Stimulated activated CD4-positive, alpha-beta T cell treated with anti-CD3 and anti-CD28 coated beads, Interleukin-2, amount 100 ng/mL, for 48 hours (primary cell): ENCODE measurements at places on chromosomes 1 and 21.
A peak's percentile ranks its signal among the peaks of the same experiment; 100 is the strongest.

DNA sequence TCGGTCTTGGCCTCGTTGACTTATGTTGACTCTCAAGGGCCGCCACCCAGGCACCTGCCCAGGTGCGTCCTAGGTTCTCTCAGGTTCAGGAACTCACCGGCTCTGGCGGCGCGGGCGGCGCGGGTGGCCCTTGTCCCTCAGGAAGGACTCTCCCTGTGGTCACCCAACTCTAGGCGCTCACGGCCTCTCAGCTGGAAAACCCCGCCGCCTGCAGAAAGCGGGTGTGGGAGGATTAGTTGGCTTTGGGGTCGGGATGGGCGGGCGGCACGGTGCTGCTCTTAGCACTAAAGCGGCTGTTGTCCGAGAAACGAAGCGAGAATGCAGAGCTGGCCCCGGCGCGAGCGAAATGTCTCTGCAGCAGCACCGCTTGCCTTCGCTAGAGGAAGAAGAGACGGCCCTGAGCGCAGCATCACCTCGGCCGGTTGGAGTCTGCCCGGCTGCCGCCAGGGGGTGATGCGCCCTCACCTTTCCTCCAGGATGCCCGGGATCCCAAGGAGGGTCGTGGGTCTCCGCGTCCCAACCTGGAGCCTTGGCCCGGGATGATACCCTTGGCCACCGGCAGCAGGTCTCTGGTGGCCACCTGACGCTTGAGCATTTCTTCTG is 8.1 kb upstream of the TADA1 start:
- DNase-seq, result peak; percentile 35

- DNase-seq, result no peak
Measured at GRCh38 chr1:115193046-115193828, 103.9 kb upstream of the TSPAN2 start.

DNA sequence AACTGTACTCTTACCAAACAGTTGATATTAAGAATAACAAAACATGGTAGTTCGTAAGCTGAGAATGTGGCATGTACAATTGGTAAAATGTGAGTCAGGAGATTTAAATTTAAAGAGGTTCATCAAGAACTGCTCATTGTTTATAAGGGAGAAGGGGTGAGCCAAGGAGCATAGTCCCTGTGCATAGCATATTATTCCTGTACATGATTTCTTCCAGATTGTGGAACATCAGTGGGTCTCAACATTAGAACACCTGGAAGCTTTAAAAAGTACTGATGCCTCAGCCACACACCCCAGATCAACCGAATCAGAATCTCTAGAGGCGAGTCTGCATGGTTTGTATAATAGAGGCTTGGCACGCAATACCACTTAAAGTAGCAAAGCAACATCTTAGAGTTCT is 56.1 kb downstream of the KCTD3 start:
- DNase-seq, result no peak

DNA sequence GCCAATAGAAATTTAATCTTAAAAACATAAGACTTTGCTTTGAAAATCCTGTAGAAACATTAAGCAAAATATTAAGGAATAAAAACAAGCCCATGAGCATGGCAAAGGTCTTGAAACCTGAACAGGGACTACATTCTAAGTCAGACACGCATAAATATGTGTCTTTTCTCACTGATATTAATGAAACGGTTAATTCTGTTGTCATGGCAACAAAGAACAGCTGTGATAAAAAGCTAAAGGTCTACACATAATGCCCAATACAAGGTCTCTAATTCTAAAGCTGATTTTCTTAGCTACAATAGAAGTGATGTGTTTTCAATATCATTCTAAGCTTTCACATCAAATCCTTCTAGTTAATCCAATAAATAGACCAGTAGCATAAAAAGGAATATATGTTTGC is 331.7 kb downstream of the PTBP2 start:
- DNase-seq, result no peak

- DNase-seq, result no peak
Measured at GRCh38 chr1:70142075-70142474, 63.3 kb downstream of the LRRC40 start.

DNA sequence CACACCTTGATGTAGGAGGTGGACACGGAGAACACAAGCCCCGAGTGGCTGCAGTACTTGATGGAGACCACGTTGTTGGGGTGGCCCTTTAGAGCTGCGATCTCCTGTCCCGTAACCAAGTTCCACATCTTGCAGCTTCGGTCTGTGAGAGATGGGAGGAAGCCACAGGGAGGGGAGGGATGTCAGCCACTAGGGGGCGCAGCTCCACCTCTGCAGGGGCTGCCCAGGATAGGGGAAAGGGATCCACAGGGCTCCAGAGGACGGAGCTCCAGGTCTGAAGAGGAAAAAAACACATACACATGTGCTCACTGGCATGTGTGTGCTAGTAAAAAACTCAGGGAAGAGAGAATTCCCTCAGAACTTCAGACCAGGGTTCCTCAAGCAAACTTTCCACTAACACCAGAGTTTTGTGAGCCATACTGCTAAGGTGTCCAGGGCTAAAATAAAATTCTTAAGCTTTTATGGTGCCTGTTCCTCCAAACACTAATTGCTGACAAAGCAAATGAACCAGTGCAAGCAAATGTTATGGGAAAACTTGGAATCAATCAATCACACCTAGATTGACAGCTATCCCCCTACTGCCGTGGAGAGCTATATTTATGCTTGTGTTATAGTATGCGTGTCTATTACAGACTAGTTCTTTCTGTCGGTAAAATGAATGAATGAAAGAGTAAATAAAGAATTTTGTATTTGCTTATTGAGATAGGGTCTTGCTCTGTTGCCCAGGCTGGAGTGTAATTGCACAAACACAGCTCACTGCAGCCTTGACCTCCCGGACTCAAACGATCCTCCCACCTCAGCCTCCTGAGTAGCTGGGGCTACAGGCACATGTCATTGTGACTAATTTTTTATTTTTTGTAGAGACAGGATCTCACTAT is 43.7 kb downstream of the KIF21B start:
- DNase-seq, result peak; percentile 72

GRCh38 chr1:165632491-165632890 is 1.5 kb downstream of the MGST3 start:
- no peak for DNase-seq

DNA sequence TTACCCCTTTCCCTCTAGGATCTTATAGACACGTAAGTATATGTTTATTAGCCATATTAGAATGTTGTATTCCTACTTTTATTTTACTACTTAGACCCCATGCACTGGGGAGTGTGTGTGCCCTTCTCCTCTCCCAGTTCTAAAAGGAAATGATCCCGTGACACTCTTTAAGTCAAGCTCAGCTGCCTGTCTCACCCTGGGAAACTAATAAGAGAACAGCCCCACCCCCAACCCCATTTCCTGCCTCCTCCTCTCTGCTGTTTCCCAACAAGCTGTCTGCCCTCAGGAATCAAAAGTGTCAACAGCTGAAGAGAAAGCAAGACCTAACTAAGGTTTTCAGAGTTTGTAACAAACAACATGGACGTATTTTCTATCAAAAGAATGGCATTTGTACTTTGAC is 92.6 kb upstream of the VAV3 start:
- DNase-seq, result no peak
